ENCODE measurements at places on chromosomes 5 and 9.

GRCh38 chr9:117093891-117094844 is 320.7 kb downstream of the ASTN2 start:
- DNase-seq, result no peak

GRCh38 chr9:100190339-100190738 is 91.3 kb downstream of the INVS start:
- DNase-seq, result no peak

- no peak for DNase-seq
Observed at GRCh38 chr5:102511666-102512065, 12.9 kb upstream of the SLCO6A1 start.

- DNase-seq, result no peak
Observed at GRCh38 chr5:64518793-64519192, 13.0 kb downstream of the RGS7BP start.

GRCh38 chr9:108751369-108751768 is 104.4 kb downstream of the ACTL7B start:
- no peak for DNase-seq

DNA sequence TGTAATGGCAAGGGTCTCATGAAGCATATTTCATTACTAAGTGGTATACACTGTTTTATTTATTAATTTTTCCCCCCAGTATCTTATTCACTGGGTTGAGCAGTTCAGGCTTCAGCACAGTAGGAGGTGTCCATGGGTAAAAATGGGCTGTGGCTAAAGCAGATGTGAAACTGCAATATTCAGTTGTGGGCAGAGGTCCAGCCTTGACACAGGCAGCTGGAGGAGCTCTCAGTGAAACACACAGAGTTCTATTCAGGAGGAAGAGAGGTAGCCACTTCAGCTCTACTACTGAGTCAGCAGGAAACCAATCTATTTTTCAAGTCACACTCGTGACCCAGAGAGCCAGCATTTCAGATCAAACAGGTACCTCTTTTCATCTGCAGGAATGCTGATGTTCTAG is 418.3 kb downstream of the CDH10 start:
- no peak for DNase-seq

DNA sequence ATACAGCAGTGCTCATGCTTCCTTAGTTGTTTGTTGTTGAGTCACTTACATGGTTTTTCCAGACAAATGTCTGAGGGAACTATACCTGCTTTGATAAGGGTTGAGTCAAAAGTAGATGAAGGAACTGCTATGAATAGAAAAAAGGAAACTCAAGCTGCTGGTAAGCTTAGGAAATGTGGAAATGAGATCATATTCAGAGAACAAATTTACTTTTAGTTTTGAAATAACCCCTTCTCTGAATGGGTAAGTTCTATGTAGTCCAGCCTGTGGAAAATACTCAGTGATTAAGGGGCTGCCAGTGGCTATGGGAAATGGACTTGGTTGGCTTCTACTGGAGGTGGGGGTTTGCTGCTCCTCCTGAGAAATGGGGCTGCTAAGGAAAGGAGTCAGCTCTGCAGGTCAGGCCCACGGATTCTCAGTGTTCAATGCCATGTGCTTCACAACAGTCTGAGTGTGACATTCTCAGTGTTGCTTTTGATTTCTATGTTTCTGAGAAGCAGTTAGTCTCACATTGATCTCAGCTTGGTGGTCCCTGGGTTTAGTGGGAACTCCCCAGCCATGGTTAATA is 47.7 kb upstream of the GLRX start:
- DNase-seq, result peak; percentile 56

DNA sequence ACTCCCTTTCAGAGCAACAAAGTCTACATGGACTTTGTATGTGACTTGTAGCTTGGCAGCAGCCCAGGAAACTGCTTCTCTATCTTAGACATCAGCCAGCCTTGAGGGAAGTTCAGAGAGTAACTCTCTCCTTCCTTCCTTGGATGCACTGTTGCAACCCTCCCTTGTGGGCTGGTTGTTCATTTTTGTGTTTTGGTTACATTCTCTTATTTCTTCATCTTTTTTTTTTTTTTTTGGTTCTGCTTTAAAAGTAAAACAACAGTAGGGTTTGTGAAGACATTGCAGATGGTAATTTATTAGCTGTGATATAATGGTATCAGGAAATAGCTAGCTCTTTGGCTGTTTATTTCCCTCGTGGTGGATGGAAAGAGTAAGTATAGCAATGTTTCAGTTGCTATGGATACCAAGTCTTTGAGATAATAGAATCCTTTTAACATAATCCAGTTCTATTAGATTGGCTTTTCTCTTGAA is 97.9 kb upstream of the MAMDC2 start:
- no peak for DNase-seq

- no peak for DNase-seq
Observed at GRCh38 chr9:82790875-82791274, 272.1 kb downstream of the RASEF start.

- no peak for DNase-seq
Observed at GRCh38 chr9:114899461-114899860, 30.9 kb downstream of the TNFSF8 start.

DNA sequence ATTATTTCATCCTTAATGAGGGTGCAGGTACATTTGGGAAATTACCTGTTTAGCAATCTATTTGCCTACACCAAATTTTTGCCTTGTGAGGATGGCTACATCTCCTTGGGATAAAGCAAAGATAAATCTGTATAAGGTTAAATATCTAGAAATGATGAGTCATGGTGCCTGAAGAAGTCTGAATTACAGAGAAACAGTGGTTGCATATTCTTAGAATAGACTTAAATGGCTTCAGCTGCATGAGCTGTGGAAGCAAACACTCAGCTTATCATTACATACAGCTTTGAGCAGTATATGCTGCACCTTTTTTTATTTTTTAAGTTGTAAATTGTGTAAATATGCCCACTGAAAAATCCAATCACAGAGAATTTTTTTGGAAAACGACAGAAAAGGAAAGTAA is 153.5 kb downstream of the RAPGEF6 start:
- DNase-seq, result no peak

DNA sequence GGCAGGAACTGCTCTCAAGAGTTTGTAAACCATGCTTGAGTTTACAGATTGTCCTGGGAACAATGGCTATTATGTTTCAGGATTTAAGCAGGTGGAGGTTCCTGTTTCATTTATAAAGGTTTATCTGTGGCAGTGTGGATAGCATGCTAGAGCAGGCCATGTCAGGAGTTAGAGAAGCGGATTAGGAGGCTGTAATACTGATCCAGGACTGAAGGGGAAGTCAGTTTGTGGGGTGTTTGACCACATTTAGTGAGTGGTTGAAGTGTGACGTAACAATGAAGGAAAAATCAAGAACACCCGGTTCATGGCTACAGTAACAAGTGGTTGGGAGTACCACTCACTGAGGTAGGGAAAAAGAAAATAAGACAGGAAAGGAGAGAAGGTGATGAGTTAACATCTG is 299.0 kb downstream of the TLR4 start:
- DNase-seq, result no peak
